ENCODE measurements at places on chromosomes 13 and 19.

DNA sequence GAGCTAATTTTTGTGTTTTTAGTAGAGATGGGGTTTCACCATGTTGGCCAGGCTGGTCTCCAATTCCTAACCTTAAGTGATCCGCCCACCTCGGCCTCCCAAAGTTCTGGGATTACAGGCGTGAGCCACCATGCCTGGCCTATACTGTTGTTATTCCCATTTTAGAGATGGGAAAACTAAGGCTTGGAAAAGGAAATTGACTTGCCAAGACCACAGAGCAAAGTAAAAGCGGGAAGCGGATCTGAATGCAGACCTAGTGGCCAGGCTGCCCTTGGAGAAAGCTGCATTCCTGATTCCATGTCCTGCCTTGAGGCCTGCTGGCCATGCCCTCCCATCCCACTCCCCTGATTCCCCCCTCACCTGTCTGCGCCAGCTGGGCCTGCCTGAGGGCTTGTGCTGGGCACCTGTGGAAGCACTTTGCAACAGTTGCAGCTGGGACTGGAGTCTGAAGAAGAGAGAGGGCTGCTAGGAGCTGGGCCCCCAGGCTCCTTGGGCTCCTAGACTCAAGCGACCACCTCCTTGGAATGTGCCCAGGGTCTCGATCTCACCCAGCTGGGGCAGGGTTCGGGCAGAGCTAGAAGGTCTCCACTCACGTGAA, 5.7 kb downstream of the PALM3 start:
- no peak overlapping the region for H3K27ac ChIP-seq
- no peak overlapping the region for H3K4me3 ChIP-seq
- peaks cover 22% of the 10 kb centered on the region for H3K4me1 ChIP-seq
- no peak for DNase-seq
- peaks cover 24% of the 10 kb centered on the region for H3K27me3 ChIP-seq

DNA sequence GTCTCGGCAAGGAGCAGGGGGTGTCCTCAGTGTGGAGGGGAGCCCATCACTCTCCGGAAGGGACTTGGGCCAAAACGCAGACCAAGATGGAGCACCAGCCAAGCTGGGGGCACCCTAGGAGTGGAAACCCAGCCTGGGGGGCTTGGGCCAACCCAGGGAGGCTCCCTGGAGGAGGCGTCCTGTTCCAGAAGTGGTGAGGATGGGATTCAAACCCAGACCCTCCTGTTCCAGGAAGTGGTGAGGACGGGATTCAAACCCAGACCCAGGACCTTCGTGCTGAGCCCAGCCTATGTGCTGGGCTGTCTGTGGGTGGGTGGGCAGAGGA, 848 bp upstream of the PLIN4 start:
- H3K36me3 ChIP-seq: no peaks in the 10 kb centered on the region
- H3K4me1 ChIP-seq: no peaks in the 10 kb centered on the region
- no peak overlapping the region for H3K27ac ChIP-seq
- peaks cover 16% of the 10 kb centered on the region for H3K27me3 ChIP-seq
- no peak for DNase-seq

DNA sequence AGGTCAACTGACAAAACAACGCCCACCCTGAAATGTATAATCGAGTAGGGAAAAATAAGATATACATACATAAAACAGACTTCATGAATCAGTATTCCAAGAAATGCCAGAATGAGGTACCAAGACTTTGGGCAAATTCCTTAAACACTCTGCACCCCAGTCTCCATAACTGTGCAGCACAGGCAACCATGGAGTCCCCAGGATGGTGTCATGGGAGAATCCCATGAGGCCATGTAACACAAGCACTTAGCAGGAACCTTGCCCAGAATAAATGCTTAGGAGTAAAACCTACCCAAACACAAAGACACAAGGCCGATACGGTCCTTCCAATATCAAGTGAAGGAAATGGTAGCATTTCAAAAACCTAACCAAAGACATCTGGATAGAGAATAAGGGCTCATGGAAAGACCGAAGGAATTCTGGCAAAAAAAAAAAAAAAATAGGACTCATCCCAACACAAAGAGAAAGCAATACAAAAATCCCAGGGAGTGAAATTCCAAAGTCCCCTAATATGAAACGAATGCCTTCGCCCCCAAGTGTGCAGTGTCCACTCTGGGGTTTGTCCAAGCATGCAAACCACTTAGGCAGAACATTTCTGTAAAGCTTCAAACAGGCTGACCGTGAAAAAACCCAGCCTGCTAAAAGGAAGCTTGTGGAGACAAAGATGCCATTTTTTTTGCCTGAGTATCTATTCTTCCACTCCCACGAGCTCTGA, 11.1 kb downstream of the ZC3H4 start:
- H3K4me1 ChIP-seq: peaks cover 26% of the 10 kb centered on the region
- H3K27me3 ChIP-seq: no peaks in the 10 kb centered on the region
- no peak overlapping the region for H3K4me3 ChIP-seq
- H3K36me3 ChIP-seq: peaks cover 8% of the 10 kb centered on the region
- DNase-seq: no peak

DNA sequence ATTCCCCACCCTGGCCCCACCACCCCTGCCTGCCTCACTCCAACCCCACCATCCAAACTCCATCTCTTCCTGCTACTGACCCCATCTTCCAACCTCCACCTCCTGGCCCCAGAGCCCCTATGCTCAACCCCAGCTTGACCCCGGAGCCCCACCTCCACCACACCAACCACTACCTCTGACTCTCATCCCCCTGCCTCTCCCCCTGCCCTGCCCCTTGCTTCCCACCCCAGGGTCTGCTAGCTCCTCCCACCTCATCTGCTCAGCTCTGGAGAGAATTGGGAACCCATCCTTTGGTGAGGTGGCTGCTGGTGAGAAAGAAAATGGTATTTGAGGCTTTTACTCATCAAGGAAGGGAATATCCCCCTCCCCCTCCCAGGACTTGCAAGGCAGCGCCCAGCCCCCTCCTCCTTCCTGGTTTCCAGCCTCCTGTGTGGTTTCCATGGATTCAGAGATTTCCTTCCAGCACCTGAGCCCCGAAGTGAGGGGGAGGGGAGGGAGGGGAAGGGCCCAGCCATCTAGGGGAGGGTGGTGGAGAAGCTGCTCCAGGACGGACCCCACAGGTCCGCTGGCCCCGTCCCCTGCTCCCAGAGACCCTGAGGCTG, 11.4 kb upstream of the PEPD start:
- peaks cover 2% of the 10 kb centered on the region for H3K36me3 ChIP-seq
- H3K4me3 ChIP-seq: no peak overlapping the region
- H3K27me3 ChIP-seq: peaks cover 10% of the 10 kb centered on the region
- no peak overlapping the region for H3K27ac ChIP-seq
- H3K4me1 ChIP-seq: no peaks in the 10 kb centered on the region

GRCh38 chr19:870963-871401, 11.5 kb downstream of the CFD start:
- peaks cover 16% of the 10 kb centered on the region for H3K36me3 ChIP-seq
- peaks cover 15% of the 10 kb centered on the region for H3K4me1 ChIP-seq
- H3K27ac ChIP-seq: peak overlapping the region; percentile 90
- DNase-seq: no peak
- no peak overlapping the region for H3K4me3 ChIP-seq

- no peak overlapping the region for H3K4me3 ChIP-seq
- H3K27me3 ChIP-seq: no peaks in the 10 kb centered on the region
- H3K36me3 ChIP-seq: no peaks in the 10 kb centered on the region
- H3K4me1 ChIP-seq: no peaks in the 10 kb centered on the region
Measured at GRCh38 chr13:83531022-83531421, 351.3 kb downstream of the SLITRK1 start.

DNA sequence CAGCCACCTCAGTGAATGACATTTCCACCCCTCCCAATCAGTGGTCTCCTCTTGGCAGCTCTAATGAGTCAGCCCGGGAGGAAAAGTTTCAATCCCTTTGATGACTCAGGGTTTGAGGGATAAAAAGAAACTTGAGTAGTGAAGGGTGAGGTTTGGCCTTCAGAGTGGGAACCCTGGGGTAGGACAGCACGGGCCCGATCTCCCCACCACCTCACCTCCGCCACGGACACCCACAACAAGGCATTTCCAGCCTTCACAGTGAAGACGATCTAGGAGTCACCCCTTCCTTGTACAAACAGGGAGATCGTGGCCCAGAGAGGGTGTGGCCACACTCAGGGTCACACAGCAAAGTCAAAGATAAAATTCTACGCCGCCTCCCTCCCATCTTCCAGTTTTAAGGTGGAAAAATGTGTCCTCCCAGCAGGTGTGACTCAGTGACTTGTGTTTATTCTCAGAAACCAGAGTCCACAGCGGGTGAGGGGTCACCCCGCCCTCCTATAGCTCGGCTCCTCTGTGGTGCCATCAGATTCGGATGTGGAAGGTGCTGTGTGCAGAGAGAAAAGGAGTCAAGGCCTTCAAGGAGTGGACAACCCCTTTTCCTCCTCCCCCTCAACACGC, 12.3 kb downstream of the CIB3 start:
- no peaks in the 10 kb centered on the region for H3K27me3 ChIP-seq
- H3K4me3 ChIP-seq: no peak overlapping the region
- H3K36me3 ChIP-seq: peaks cover 11% of the 10 kb centered on the region
- H3K27ac ChIP-seq: no peak overlapping the region
- H3K4me1 ChIP-seq: peaks cover 11% of the 10 kb centered on the region

DNA sequence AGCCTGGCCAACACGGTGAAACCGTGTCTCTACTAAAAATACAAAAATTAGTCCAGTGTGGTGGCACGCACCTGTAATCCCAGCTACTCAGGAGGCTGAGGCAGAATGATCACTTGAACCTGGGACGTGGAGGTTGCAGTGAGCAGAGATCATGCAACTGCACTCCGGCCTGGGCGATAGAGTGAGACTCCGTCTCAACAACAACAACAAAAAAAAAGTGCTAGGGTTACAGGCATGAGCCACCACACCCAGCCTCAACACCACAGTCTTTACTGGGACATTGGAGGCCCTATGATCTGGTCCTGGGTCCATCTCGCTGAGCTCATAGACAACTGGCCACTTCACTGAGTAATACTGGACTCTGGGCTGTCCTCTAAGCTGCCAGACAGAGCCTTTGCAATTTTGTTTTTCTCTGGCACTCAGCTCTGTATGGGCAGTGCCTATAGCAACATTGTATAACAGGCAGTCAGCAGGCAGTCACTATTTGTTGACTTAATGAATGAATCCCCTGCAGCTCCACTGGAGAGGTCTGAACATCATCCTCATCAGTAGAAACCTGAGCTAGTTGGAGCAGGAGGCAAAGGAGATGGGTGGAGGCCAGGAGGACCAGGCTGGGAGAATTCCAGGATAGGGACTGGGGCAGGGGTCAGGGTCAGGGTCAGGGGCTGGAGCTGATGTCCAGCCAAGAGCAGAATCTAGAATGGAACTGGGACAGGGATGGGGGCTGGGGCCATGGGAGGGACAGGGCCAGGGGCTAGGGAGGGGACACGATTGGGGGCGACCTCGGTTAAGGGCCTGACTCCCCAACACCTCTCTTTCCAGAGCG, 8.1 kb downstream of the BLOC1S3 start:
- no peaks in the 10 kb centered on the region for H3K27me3 ChIP-seq
- H3K27ac ChIP-seq: no peak overlapping the region
- no peak for DNase-seq
- H3K4me1 ChIP-seq: peaks cover 16% of the 10 kb centered on the region
- H3K4me3 ChIP-seq: no peak overlapping the region

GRCh38 chr13:50129706-50130122, 114.5 kb downstream of the KCNRG start:
- H3K27me3 ChIP-seq: peaks cover 6% of the 10 kb centered on the region
- H3K4me3 ChIP-seq: peak overlapping the region; percentile 77
- DNase-seq: no peak
- H3K36me3 ChIP-seq: no peaks in the 10 kb centered on the region
- peaks cover 25% of the 10 kb centered on the region for H3K4me1 ChIP-seq

DNA sequence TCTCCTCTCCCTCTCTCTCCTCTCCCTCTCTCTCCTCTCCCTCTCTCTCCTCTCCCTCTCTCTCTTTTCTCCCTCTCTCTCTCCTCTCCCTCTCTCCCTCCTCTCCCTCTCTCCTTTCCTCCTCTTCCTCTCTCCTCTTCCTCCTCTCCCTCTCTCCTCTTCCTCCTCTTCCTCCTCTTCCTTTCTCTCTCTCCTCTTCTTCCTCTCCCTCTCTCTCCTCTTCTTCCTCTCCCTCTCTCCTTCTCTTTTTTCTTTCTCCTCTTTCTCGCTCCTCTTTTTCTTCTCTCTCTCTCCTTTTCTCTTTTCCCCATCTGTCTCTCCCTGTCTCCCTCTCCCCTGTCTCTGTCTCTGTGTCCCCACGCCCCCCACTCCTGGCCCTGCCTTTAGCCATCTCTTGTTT, 136.7 kb downstream of the GGACT start:
- DNase-seq: no peak
- no peaks in the 10 kb centered on the region for H3K27me3 ChIP-seq
- peaks cover 35% of the 10 kb centered on the region for H3K36me3 ChIP-seq
- H3K4me3 ChIP-seq: no peak overlapping the region
- no peaks in the 10 kb centered on the region for H3K4me1 ChIP-seq
